PC-9 (cell line): ENCODE measurements at places on chromosomes 7 and 10. TPM values are rescaled to one million over a fixed set of nuclear protein-coding genes. Genes with fewer than 3 reads are reported as not detected.

Gene PKD1L1
- total RNA-seq = 0.07 and 0.08 TPM in 2 replicates

Gene SPDYE8
- total RNA-seq = not detected in 2 replicates

Gene SLC39A12
- not detected in 2 replicates for total RNA-seq

Gene TRIM50
- total RNA-seq = not detected in 2 replicates

Gene MPP7
- total RNA-seq = 0.35 and 0.55 TPM in 2 replicates

Gene DYNC1I1
- total RNA-seq = not detected in 2 replicates

DNA sequence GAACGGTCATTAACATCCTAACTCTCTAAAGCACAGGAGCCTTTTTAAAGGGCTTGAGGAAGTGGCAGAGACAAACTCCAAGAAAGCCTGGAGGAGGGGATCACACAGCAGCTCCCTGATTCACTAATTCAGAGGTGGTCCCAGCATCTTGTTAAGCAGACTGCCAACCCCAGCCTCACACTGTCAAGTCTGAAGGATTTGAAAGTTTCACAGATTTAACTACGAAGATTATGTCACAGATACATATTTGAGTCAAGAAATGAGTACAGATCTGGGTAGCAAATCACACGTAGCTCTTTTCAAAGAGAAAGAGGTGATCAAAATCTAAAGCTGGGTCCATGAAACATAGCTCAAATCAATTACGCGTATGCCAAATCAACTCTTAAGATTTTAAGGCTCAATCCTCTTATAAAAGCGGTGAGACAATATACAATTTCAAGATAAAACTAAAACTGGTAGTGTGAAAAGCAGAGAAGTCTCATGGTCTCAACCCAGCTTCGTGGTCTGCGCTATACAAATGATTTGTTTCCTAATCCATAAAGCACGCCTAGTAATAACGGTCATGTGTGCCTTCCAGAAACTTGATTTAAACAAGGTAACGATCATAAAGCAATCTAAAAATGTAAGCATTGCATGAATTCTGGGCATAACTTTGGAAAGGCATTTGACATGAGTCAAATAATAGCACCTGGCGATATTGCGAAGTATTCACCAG is 229.9 kb upstream of the MKLN1 start:
- H3K27ac ChIP-seq = no peak overlapping the region
- H3K4me1 ChIP-seq = peaks cover 6% of the 10 kb centered on the region; the same call in 1 of the 2 replicates
- no peaks in the 10 kb centered on the region for H3K27me3 ChIP-seq
- no peak for DNase-seq
- no peak overlapping the region for H3K4me3 ChIP-seq

- H3K4me1 ChIP-seq = no peaks in the 10 kb centered on the region; the same call in 1 of the 2 replicates
- H3K4me3 ChIP-seq = no peak overlapping the region
- H3K27ac ChIP-seq = no peak overlapping the region
- DNase-seq = no peak
- no peaks in the 10 kb centered on the region for H3K27me3 ChIP-seq
These were observed 189.1 kb downstream of the LRRTM3 start for GRCh38 chr10:67114945-67115344.

DNA sequence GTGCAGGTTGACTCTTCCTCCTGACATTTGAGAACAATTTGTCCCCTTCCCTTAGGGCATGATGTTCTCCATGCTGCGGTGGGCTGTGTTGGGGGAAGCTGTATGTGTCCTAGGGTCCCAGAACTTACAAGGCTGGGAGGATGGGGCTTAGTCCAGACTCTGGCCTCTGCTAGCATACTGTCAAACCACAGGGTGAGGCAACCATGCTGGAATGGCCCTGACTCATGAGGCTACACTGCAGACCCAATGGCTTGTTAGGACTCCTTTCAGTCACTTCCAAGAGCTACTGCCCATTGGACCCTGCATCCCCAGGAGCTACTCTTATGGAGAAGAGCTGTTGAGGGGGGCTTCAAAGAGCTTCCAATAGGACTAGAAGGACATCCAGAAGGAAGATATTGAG is 20.1 kb upstream of the FAM170B start:
- no peaks in the 10 kb centered on the region for H3K36me3 ChIP-seq
- no peak for DNase-seq
- no peak overlapping the region for H3K4me3 ChIP-seq
- H3K27me3 ChIP-seq = peaks cover 28% of the 10 kb centered on the region; the same call in 1 of the 2 replicates
- H3K27ac ChIP-seq = no peak overlapping the region

DNA sequence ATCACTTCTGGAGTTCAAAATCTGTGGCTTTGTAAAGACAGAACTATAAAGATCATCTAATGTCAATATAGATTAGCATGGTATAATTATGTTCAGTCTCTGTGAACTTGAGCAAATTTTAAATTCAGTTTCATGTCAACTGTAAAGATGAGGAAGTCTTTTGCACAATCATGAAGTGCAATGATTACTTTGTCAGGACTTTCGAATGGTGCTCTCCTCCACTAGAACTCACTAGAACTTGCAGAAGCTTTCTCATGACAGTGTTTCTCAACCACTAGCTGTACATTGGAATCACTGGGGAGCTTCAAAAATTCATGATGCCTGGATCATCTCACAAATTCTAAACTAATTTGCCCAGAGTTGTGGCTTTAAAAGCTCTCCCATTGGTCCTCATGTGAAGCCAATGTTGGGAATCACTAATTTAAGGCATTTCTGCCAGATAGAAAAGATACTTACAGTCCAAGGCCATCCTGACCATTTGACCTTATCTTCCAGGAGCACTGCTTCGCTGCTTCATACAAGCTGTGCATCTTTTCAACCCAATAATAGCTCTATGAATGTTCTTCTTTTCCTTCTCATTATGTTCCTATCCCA is 12.9 kb downstream of the OR2AE1 start:
- H3K27ac ChIP-seq = no peak overlapping the region
- DNase-seq = no peak
- H3K4me3 ChIP-seq = no peak overlapping the region
- peaks cover 5% of the 10 kb centered on the region; the same call in 1 of the 2 replicates for H3K27me3 ChIP-seq
- no peaks in the 10 kb centered on the region for H3K4me1 ChIP-seq

DNA sequence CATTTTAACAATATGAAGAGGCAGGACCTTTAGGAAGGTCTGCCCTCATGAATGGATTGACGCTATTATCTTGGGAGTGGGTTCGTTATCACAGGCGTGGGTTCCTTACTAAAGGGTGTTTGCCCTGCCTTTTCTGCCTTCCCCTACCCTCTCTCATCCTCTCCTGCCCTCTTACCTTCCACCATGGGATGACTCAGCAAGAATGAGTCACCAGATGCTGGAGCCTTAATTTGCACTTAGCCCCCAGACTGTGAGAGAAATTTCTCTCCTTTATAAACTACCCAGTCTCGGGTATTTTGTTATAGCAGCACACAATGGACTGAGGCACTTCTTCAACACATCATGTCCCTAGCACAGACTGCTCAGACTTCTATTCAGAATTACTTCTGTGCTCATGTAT is 31.4 kb upstream of the ZNF32 start:
- H3K27me3 ChIP-seq = peaks cover 38% of the 10 kb centered on the region
- DNase-seq = no peak
- H3K4me3 ChIP-seq = no peak overlapping the region
- no peak overlapping the region for H3K27ac ChIP-seq

DNA sequence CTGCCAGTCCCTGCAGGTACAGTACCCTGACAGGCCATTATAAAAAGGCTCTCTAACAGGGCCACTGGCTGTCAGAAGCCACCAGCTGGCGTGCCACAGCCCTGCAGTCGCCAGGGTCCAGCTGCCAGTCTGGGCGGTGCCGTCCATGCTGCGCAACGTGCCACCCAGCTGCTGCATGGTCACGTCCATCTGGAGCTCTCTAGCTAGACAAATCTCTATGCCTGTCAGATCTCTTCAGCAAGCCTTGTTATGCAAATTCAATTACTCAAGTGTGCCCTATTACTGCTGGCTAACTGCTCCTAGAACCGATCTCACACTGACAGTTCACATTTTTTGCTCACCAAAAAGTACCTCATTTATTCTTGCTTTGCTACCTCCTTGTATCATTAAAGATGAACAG is 75.9 kb downstream of the HIBADH start:
- H3K27me3 ChIP-seq = no peaks in the 10 kb centered on the region
- no peak overlapping the region for H3K27ac ChIP-seq
- H3K4me1 ChIP-seq = no peaks in the 10 kb centered on the region
- H3K4me3 ChIP-seq = no peak overlapping the region
- DNase-seq = no peak
